H7 (cell line): ENCODE measurements at places on chromosomes 2 and 18. TPM values are rescaled to one million over a fixed set of nuclear protein-coding genes. Genes with fewer than 3 reads are reported as not detected.
A peak's percentile ranks its signal among the peaks of the same experiment; 100 is the strongest.

Gene C2orf78
- total RNA-seq = 0.15 TPM in 1 of 2 replicates, not detected in the other

Gene MGAT4A
- 0.70 and 2.1 TPM in 2 replicates for total RNA-seq

DNA sequence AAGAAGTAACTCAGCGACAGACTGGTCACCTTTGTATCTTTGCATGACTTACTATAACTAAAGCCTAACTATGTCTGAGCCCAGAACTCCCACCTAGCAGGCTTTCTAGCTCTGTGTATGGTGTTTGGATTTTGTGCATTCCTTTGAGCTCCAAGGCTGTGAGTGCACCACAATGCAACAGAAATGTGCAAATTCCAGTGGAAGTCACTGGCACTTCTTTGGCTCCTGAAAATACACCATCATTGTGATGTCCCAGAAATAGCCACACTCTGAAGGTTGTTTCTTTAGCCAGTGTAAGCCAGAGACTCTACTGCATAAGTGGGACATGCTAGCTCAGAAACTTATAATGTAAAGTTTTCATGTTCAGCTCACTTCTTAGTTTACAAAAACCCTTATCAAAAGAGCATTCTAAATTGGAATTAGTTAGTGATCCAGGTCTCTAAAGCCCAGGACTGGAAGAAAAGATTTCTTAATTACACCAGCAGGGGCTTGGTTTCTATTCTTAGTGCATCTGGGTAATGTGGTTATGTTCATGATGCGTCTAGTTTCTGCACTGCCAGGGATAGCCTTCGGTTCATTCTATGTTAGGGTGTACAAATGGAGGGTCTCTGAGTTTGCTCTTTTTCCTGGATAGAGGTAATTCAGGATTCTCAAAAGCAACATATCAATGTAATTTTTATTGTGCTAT lies 1239.5 kb upstream of the ZEB2 start:
- no peak for DNase-seq

GRCh38 chr2:16722677-16723076 lies 57.0 kb upstream of the CYRIA start:
- DNase-seq = peak; percentile 41

- DNase-seq = no peak
Observed at GRCh38 chr2:12764075-12764730, 47.5 kb downstream of the TRIB2 start.

DNA sequence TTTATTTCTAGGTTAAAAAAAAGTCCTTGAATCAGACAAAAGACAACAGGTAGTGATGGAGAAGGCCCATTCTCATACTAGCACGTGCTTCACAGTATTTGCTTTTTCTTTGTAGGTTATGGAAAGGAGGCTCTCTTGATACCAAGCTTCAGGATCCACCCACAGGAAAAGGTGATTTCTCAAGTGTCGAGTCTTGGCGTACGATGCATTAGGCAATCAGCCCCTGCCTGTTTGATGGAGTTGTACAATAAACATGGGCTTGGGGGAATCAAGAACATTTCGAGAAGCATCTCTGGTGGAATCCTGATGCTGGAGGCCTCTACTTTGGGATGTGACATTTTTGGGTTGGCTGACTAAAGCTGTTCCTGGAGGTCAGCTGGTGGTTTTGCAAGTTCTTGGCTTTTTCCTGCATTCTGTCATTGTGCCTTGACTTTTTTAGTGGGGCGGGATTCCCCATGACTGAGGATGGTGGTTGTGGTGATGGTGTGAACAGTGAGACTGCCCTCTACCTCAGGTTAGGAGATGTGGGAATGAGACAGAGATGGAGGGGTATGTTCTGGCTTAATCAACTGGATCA lies 231.5 kb upstream of the SPRED2 start:
- DNase-seq = no peak
